NCI-H1694 treated with DMSO at 0.1 percent for 48 hours (cell line): ENCODE measurements at places on chromosomes 3 and 15.

DNA sequence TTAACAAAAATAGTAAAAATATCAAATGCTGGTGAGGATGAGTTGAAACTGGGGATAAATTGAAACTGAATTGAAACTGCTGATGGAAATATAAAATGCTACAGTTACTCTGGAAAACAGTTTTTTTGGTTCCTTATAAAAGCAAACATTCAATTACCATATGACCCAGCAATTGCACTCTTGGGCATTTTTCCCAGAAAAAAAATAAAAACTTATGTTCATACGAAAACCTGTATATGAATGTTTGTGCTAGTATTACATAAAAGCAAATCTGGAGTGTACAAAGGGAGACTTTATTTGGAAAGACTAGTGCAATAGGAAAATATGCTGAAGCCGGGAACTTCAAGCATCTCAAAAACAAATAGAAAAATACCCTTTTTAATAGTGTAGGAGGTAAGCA lies 857.9 kb upstream of the CADM2 start:
- DNase-seq, result no peak

GRCh38 chr3:138205527-138205926 lies 18.4 kb downstream of the ARMC8 start:
- no peak for DNase-seq

GRCh38 chr3:136678981-136679380 lies 73.2 kb downstream of the STAG1 start:
- DNase-seq, result no peak

DNA sequence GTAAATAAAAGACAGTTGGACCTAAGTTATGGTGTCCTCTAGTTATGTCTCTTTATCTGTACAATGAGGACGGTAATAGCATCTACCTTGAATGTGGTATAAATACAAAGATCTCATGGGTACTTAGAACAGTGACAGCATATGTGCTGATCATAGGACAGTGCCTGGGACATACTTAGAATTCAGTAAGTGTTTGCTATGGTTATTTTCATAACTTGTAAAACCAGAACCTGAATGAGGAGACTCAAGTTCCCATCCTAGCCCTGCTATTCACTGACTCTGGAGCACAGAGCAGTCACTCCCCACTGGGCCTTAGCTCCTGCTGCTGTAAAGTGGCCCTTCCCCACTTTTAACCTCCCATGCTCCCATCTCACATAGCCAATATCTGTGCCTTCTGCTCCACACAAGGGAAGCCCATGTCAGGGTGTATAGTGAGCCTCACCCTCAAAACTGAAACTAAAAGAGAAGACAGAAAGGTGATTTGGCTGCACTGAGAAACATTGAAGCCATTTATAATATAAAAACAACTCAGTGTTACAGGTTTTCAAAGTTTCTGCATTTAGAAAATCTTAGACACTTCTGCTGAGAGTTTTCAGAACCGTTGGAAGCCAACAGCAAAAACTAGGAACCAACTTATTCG lies 225.4 kb upstream of the UBE2E2 start:
- DNase-seq, result no peak

DNA sequence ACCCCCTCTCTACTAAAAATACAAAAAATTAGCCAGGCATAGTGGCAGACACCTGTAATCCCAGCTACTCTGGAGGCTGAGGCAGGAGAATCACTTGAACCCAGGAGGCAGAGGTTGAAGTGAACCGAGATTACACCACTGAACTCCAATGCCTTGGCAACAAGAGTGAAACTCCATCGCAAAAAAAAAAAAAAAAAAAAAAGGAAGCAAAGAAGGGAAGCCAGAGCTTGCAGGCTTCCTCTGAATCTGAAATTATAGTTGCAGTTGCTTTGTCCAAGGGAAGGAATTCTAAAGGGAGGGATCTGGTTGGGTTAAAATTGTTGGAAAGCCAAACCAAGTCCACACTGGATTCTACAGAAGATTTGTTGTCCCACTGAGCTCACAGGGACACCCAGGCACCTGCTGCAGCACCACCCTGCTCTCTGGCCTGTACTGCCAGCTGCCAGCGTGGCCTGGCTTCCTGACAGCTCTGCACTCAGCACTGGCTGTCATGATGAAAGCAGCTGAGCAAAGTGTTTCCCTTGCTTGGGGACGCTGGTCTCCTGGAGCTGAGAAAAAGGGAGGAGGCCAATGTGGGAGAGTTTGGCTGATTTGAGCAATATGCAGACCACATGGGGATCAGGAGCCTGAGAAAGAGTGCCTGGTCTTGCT lies 88.8 kb upstream of the HES1 start:
- peak; percentile 33 for DNase-seq
